ENCODE measurements at places on chromosomes 2 and 18.
A peak's percentile ranks its signal among the peaks of the same experiment; 100 is the strongest.

DNA sequence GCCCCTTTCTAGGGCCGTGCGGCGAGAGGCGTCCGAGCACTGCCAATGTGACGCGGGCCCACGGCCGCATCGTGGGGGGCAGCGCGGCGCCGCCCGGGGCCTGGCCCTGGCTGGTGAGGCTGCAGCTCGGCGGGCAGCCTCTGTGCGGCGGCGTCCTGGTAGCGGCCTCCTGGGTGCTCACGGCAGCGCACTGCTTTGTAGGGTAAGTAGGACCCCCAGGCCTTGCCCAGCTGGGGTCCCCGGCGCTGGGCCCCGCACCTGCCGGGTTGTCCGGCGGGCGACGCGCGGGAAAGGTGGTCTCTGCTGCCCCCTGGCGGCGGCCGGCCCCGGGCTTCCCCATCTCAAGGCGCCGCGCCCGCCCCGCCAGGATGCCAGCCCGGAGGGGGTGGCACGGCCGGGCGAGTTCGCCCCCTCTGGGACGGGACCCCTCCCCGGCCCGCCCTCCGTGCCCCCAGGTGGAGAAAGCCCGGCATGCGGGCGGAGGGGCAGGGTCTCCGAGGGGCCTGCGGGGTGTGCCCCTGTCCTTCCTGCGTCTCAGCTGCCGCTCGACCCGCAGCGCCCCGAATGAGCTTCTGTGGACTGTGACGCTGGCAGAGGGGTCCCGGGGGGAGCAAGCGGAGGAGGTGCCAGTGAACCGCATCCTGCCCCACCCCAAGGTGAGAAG lies 1.9 kb downstream of the PRSS56 start:
- DNase-seq: peak; percentile 15

DNA sequence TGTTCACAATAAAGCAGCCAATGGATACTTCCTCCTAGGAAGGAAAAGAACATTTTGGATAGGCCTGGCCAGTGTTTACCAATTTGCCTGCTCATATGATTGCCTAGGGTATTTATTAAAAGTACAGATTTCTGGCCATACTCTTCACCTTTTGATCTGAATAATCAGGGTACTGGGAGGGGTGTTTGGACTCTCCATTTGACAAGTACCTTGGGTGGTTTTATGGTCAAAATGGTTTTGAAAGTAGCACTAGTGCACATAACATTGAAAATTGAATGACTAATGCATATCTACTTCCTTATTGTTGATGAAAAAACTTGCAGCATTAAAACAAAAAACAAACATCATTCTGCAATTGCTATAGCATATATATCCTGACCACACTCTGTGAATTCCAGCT lies 333.3 kb upstream of the CDH2 start:
- no peak for DNase-seq

DNA sequence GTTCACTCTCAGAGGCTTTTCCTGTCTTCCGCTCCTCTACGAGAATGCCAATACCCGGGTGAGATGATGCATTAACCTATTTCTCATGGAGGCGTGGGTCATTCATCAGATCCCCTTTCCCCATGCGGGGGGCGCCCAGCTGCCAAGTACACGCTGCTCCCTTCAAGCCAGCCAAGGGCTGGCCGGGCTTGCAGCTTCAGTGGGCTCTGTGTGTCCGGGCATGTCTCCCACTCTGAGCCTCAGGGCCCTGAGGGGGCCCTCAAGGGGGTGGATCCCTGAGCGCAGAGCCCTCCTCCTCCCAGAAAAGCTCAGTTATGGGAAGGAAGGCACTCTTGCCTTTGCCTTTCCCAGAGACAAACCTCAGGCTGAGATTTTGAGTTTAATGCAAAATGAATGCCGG lies 431.8 kb upstream of the MYT1L start:
- DNase-seq: no peak

DNA sequence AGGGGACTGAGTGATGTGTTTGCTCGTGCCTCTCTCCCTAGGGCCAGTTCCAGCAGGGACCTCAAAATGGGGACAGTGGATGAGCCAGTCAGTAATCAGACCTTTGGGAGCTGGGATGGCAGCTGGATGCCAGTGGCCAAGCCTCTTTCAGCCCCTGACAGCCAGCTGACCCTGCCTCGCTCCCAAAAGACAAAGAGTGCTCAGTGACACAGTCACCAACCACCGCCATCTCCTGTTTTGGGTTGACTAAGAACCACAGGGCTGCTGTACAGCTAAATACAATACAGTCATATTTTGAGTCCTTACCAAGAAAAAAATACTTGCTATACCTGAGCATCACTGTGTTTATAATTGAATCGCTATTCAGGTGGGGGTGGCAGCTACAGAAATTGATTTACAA lies 75.7 kb downstream of the POU3F3 start:
- no peak for DNase-seq

- DNase-seq: no peak
Measured at GRCh38 chr18:7766346-7766745, 199.2 kb downstream of the PTPRM start.

- DNase-seq: no peak
Measured at GRCh38 chr2:224248944-224249371, 152.9 kb downstream of the FAM124B start.

DNA sequence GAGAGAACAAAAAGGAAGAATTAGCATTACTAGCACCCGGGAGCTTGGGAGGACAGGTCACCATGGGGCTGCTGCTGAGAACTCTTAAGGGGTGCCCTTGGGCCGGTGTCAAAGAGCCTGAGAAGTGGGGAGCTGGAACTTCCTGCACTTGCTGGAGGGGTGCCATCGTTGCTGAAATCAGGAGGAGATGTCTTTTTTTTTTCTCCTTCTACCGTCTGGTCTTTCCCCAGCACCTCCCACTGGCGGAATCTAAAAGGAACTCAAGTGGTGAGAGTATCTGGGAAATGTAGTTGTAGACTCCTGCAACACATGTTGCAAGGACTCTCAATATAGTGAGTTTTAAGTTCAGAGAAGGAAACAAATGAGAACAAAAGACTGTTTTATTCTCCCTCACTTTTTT lies 6.1 kb upstream of the AMMECR1L start:
- no peak for DNase-seq

GRCh38 chr2:84217456-84217855 lies 241.6 kb downstream of the SUCLG1 start:
- DNase-seq: no peak

GRCh38 chr18:58785171-58785805 lies 79.4 kb upstream of the ZNF532 start:
- DNase-seq: peak; percentile 84

GRCh38 chr2:23584054-23584745 lies 199.2 kb downstream of the KLHL29 start:
- DNase-seq: no peak

- no peak for DNase-seq
Measured at GRCh38 chr2:1808981-1809422, 64.7 kb upstream of the PXDN start.

DNA sequence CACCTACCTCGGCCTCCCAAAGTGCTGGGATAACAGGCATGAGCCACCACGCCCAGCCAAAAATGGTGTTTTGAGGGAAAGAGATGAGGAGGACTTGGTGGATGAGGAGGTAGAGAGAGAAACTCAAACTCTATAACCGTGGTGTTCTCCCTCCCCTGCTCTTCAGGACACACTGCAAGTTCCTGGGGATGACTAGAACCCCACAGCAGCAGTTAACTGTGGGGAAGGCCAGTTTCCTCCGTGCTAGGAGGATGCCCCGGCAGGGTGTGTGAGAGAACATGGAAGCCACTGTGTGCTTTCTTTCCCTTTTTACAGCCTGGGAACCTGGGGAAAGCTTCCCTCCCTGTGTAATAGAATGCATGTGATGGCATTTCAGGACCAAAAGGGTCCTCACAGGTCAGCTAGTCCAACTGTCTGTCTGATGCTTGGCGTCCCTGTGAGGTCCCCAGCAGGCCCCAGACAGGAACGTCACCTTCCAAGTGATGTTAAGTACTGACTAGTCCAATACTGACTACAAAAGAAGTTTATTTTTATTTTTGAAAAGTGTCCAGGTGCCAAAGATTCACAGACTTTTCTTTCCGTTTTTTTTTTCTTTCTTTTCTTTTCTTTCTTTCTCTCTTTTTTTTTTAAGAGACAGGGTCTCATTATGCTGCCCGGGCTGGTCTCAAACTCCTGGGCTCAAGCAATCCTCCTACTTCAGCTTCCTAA lies 38.9 kb downstream of the MYCN start:
- DNase-seq: no peak

- DNase-seq: no peak
Measured at GRCh38 chr18:58572181-58572580, 56.7 kb downstream of the ALPK2 start.

GRCh38 chr2:144747571-144747970 lies 227.7 kb upstream of the ZEB2 start:
- no peak for DNase-seq

- peak; percentile 33 for DNase-seq
Measured at GRCh38 chr2:223669453-223670225, 67.5 kb upstream of the SCG2 start.

- no peak for DNase-seq
Measured at GRCh38 chr2:69669666-69670065, 26.1 kb upstream of the AAK1 start.

DNA sequence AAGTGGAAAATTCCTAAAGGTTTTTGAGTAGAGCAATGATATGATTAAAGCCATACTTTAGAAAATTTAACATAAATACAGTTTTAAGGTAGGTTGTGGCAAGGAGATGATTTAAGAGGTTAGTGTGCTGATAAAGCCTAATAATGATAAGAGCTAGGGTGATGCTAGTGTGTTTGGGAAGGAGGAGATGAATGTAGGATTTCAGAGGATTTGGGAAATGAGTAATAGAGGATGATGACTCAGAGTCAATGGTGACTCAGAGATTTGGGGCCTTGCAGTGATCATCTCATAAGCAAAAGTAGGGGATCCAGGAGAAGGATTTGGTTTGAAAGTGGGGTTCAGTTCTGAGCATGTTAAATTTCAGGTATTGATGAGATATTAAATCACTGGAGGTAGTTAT lies 23.3 kb downstream of the STAMBP start:
- no peak for DNase-seq

GRCh38 chr2:215392164-215392563 lies 43.7 kb downstream of the FN1 start:
- DNase-seq: no peak

DNA sequence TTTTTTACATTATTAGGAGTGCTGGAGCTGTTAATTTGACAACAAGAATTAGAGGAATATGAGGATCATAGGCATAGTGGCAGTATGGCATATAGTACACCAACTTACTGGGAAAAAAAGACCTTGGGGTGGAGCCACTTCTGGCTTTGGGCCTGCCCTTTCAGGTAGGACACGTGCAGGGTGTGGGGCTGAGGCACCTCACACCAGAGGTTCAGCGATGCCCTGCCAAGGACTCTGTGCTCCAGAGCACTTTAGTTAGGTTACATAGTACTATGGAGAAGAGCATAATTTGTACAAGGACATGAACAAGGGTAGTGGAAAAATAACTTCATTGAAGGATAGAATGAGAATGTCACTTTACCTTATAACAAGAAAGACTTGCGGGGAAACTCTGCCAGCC lies 77.1 kb upstream of the CD302 start:
- DNase-seq: no peak

DNA sequence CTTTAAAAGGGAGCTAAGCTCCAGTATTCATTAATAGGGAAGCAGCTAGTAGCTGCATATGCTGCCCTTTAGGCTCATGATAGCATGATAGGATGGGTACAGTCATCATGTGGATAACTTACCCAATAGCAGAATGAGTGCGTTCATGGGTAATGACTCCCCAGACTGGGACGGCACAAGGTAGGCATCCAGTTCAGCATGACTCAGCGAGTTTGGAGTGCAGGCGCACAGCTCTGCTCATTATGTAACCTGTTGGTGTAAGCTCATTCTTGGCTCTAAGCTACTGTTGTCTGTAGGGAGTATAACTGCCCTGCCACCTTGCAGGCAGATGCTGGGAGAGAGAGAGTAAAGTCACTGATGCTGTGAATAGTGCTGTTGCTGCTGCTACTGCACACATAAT lies 209.2 kb upstream of the SYT4 start:
- peak; percentile 63 for DNase-seq

All from Caki2 (cell line).